ENCODE measurements at places on chromosomes 4 and X.
A peak's percentile ranks its signal among the peaks of the same experiment; 100 is the strongest.

DNA sequence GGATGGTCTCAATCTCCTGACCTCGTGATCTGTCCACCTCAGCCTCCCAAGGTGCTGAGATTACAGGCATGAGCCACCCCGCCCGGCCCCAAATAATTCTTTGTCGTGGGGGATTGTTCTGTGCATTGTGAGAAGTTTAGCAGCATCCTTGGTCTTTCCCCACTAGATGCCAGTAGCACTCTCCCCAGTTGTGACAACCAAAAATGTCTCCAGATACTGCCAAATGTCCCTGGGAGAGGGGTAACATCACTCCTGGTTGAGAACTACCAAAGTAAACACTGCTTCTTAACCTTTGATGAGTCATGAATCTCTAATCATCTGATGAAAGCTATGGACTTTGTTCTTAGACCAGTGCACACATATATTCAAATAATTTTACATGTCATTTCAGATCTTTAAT, 90.7 kb upstream of the BRS3 start:
- DNase-seq = no peak

- no peak for DNase-seq
These were observed 88.2 kb downstream of the ADGRA3 start for GRCh38 chr4:22427675-22428074.

DNA sequence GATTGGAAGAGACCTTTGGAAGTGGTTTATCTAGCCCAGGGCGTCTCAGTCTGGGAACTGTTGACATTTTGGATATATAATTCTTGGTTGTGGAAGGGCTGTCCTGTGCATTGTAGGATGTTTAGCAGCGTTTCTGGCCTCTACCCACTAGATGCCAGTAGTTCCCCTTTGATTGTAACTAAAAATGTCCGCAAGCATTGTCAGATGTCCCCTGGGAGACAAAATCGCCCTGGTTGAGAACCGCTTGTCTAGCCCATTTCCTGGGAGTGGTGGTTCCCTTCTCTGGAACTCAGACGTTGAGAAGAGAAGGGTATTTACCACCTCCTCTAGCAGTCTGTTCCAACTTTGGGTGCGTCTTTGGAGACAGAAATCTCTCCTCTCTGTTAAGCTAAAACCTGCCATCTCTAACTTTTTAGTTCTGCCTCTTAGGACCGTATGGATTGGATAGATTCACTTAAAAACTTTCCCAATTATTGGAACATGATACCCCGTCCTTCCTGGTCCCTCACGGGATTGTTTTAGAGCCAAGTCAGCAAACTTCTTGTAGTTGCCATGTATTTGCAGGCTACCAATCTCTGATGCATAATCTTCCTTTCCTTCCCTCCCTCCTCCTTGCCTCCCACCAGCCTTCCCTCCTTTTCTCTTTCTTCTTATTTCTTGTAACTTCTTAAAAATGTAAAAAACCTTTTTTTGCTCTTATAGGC, 13.9 kb downstream of the TMEM165 start:
- DNase-seq = no peak

DNA sequence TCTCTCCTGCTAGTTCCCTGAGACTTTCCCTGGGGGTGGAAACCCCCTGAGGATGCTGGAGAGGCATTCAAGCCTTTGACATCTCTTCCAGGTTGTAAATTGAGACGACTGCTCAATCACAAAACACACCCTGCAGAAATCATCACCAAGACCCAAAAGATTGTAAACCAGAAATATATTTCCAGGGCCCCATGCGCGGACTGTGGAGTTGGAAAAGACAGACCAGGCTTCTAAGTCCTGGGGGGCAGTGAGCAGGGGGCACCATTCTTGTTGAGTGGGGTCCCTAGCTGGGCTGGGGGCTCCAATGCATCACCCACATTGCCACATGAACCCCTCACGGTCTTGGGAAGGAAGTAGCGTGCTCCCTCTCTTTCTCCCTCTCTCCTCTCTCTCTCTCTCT, 87.9 kb upstream of the C4orf50 start:
- DNase-seq = no peak

- DNase-seq = no peak
These were observed 3.3 kb upstream of the CAMK2D start for GRCh38 chr4:113764720-113765264.

- no peak for DNase-seq
These were observed 21.2 kb downstream of the PCGF3 start for GRCh38 chr4:726838-727237.

DNA sequence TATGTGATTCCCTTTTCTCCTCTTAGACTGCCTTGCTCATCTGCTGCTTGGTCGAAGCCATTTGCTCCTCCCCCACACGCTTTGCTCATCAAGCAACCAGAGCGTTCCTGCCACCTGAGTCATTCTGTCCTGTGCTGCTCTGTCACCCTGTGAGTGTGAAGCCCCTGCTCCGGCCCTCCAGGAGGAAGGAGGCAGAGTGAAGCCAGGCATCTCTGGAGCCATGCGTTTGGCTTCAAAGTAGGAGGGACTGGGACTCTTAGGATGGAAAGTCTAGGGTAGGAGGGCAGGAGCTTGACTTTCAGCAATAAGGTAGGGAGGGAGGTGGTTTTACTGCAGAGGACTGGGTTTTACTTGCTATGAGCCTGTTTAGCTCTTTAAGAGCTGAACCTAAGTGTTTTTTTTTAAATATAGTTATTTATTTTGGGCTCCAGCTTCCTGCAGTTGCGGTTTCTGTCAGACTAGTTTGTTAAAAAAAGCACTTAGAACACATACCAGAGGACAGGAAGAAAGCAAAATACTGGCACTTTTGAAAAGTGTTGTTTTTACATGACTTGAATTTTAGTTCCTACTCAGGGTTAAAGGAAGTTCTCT, 63.6 kb downstream of the SPINK2 start:
- peak; percentile 52 for DNase-seq

DNA sequence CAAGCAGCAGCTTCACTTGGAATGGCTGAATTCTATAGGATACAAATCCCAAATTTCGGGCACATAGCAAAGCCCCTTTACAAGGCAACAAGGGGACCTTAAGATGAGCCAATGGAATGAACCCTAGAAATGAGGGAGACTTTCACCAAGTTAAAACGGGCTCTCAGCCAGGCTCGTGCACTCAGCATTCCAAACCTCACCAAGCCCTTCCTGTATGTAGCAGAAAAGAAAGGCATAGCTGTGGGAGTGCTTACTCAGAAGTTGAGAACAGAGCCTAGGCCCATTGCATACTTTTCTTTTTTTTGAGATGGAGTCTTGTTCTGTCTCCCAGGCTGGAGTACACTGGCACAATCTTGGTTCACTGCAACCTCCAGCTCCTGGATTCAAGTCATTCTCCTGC, 10.8 kb upstream of the HERC5 start:
- no peak for DNase-seq

DNA sequence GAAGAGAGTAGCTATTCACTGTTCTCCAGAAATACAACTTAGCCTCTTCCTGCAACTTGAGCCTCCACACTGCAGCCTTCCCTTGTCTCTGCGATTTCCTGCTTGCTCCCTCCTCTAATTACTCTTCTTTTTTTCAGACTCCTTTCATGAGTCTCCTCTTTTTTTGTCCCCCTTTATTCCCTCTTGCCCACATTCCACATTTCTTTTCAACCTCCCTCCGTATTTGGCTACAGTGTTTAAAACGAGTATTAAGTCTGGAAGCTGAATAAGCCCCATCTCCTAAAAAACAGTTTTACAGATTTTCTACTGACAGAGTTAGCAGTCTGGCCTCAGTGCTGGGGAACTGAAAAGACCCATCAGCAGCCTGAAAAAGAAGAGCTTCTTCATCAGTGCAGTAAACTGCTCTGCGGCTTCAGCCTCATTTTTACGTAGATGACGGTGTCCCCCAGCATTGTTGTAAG, 141.5 kb downstream of the TENM3 start:
- no peak for DNase-seq

DNA sequence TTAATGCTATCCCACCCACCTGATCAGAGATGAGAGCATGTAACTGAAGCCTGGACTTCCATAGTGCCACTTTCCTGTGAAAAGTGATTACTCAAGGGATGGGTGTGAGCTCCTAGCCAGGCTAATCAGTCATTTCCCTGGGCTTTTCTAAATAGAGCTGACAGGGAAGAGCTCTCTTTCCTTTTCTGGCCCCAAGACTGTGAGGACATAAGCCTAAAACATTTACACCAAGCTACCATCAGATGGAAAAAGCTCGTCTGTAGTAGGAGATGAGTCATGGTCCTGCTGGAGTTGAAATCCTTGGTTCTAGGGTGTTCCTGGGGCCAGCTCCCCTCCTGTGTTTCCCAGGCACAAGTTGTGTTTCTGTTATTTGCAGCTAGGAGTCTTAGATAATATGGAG, 52.4 kb upstream of the NDP start:
- no peak for DNase-seq
